ENCODE measurements at places on chromosomes 12 and 14.

- DNase-seq, result no peak
Observed at GRCh38 chr14:53517270-53517960, 364.3 kb upstream of the DDHD1 start.

GRCh38 chr14:64234877-64235651 is 59.1 kb downstream of the ESR2 start:
- DNase-seq, result no peak

- no peak for DNase-seq
Observed at GRCh38 chr14:29016050-29016900, 249.7 kb downstream of the FOXG1 start.

DNA sequence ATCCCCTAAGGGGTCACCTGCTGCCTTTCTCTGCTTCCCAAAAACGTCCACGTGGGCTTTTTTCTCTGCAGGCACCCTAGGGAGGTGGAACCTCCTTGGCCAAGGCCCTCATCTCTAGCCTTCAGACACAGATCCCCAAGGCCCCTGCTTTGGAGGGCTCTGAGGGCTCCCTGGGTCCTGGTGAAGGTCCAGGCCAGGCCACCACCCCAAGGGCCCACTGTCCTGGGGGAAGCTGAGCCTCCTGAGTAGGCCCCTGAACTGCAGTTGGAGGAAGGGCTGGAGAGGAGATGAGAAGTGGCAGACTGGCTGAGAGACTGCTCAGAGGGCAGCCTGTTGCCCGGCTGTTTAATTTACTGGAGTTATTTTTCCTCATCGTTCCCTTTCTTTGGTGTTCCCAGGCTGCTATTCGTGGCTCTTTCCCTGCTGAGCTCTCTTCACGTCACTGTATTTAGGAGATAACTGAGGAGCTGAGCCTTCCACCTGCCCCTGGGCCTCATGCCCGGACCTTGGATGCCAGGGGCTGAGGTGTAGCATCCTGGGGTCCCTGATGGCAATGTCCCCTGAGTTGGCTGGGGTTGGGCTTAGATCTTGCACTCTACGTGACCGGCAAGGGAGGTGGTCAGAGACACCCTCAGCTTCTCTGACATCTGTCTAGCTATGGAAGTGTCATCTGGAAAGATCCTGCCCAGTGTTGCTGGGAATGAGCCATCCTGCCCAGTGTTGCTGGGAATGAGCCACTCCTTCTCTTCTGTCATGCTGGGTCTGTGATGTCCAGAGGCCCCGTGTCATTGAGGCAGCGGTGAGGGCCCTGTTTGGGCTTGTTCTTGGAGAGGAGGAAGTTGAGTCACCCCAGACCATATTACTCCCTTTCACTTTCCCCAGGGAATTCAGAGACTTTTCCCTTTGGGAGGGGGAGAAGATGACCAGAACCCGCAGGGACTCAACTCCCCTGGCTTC is 139.8 kb downstream of the TSPAN9 start:
- DNase-seq, result no peak

DNA sequence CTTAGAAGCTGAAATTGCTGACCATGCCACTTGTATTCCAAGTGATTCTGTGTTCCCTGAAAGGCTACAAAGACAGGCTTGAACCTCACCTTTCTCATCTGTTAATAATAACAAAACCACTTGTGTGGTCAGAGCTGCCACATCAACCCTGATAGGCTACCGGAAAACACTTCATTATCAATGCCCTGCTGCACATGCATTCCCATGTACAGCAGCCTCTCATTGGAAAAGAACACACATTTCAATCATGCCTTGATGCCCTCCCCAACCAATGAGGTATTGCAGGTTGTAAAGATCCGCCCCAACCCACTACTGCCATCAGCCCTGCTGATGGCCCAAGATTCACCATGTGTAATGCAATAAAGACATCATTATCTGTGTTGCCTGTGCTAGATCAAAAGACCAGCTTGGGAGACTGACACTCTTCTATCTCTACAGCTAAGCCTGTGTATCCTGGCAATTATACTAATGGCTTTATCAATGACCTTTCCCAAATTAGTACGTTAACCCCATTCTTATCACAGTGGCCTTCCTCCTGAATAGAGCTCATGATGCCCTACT is 2.8 kb downstream of the GPR19 start:
- no peak for DNase-seq

Data from stimulated activated CD4-positive, alpha-beta T cell treated with anti-CD3 and anti-CD28 coated beads, Interleukin-12 subunit alpha, Interleukin-12 subunit beta, amount 100 ng/mL, for 24 hours (primary cell).